ENCODE measurements at places on chromosomes 11 and 22.

- DNase-seq: no peak
Measured at GRCh38 chr22:42842658-42843370, 14.3 kb downstream of the ARFGAP3 start.

DNA sequence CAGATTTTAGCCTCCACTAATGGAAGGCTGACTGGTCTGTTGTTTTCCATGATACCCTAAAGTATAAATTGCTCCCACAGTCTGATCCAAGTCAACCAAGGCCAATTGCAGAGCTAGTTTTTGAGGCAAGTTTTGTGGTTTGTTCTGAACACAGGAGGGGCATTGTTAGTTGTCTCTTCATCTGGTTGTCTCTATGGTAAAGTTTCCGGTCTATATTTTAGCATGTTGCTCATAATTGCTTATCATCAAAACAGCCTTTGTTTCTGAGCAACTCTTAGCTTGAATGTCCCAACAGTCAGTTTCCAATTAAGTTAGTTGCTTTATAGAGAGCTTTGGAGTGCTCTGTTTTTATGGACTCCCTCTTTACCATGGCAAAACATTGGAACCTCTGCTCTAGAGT lies 217.6 kb upstream of the CARD18 start:
- DNase-seq: no peak

GRCh38 chr22:41742918-41743317 lies 43.6 kb downstream of the MEI1 start:
- no peak for DNase-seq

- no peak for DNase-seq
Measured at GRCh38 chr11:3030289-3031070, 26.7 kb downstream of the CARS1 start.

DNA sequence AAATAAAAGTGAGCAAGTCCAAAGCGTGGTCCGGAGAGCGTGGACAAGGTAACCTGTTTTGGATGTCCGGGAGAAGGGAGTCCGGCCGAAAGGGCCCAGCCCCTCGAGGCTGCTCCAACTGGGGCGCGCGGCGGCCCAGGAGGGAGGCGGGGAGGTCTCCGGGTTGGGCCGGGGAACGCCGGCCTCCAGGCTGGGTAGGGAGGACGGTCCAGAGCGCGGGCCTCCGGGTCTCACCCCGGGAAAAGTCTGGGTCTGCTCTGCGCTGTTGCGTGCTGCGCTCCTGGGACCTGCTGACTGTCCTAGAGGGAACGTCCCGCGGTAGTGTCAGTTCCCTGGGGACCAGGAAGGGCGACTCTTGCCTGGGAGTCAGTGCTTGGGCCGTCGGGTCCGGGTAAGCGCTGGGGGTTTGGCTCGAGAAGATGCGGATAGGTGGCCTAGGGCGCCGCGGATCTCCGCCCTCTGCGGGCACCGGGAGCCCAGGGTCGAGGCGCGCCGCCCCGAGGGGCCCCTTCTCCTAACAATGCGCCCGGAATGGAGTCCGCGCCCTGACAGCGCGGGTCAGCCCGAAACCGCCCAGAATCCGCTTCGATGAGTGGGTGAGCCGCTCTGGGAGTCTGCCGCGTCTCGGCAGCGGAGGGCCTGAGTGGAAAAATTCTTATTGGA lies 988 bp upstream of the FLI1 start:
- DNase-seq: no peak

- DNase-seq: no peak
Measured at GRCh38 chr11:31640611-31641010, 131.0 kb downstream of the ELP4 start.

DNA sequence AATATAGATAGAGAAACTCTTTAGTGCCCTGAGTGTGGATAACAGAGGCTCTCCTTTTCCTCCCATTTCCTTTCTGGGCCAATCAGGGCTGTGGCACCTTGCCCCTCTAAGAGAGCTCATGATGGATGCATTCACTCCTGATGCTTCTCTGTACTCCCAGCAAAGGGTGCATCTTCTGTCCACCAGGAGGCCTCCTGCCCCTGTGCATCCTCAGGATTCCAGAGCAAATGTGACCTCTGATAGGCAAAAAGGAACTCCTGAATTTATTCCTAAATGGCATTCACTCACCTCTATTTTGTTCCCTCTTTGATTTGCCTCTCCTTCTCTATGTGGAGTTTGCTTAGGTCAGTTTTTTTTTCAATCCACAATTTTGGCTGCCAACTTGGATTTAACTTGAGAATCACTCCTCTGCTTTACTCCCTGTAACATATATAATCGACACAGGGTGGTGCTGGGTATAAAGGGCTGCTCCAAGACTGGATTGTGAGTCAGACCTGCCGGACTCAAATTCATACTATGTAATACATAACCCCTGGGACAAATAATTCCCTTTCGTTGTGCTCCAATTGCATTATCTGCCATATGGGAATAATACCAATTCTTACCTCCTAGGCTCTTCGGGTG lies 1.1 kb upstream of the MRGPRX4 start:
- DNase-seq: no peak
